Urinary bladder (tissue), 4 donors: ENCODE measurements at places on chromosomes 2 and 18. TPM values are rescaled to one million over a fixed set of nuclear protein-coding genes. Genes with fewer than 3 reads are reported as not detected.

Gene IL1RL2
- total RNA-seq, result 0.90 TPM

Gene KCNIP3
- 6.1 TPM for total RNA-seq

Gene TYMS
- 31.4 TPM for total RNA-seq

Gene SALL3
- 2.2 TPM for total RNA-seq

Gene RAB27B
- 19.8 TPM for total RNA-seq

Gene PSMA8
- not detected for total RNA-seq

Gene INHBB
- total RNA-seq, result 0.74 TPM

Gene CPLX4
- total RNA-seq, result not detected

Gene ZNF804A
- total RNA-seq, result 4.3 TPM

Gene SLC30A3
- 0.53 TPM for total RNA-seq

Gene PSMD1
- total RNA-seq, result 81.7 TPM

Gene GALR1
- total RNA-seq, result 1.1 TPM

Gene SH2D6
- total RNA-seq, result not detected

Gene HNMT
- total RNA-seq, result 179 TPM

Gene FSIP2
- 13.9 TPM for total RNA-seq

Gene ANTXR1
- total RNA-seq, result 138 TPM

Gene VWC2L
- not detected for total RNA-seq

Gene PJVK
- total RNA-seq, result 10.9 TPM

Gene CARF
- total RNA-seq, result 28.5 TPM

Gene ATIC
- 28.9 TPM for total RNA-seq

Gene MPP4
- 0.69 TPM for total RNA-seq

Gene MBP
- total RNA-seq, result 24.4 TPM

Gene MTHFD2
- 58.3 TPM for total RNA-seq

Gene UGT1A9
- not detected for total RNA-seq

Gene CNTNAP5
- 1.8 TPM for total RNA-seq

Gene SPR
- total RNA-seq, result 5.5 TPM

Gene SPHKAP
- total RNA-seq, result 1.1 TPM

Gene FAM237A
- total RNA-seq, result not detected

Gene INO80C
- total RNA-seq, result 11.5 TPM

Gene ANKRD30BL
- 0.26 TPM for total RNA-seq

Gene C2orf68
- 40.8 TPM for total RNA-seq

Gene NT5C1B
- not detected for total RNA-seq

Gene DNPEP
- 36.9 TPM for total RNA-seq

Gene NEURL3
- total RNA-seq, result not detected

Gene FOXD4L1
- total RNA-seq, result not detected

Gene KCNG2
- total RNA-seq, result 0.21 TPM

Gene UGT1A3
- 1.2 TPM for total RNA-seq

Gene TIMM21
- total RNA-seq, result 26.7 TPM

Gene CRIM1
- 78.0 TPM for total RNA-seq

Gene PRKAG3
- 1.2 TPM for total RNA-seq

Gene NETO1
- total RNA-seq, result 2.4 TPM

Gene CYP26B1
- 4.7 TPM for total RNA-seq

Gene TET3
- 9.1 TPM for total RNA-seq

Gene ASIC4
- total RNA-seq, result 0.32 TPM

Gene TP53I3
- 28.6 TPM for total RNA-seq

Gene EFR3B
- total RNA-seq, result 3.8 TPM

Gene EMX1
- not detected for total RNA-seq

Gene CAPN13
- total RNA-seq, result 6.0 TPM

Gene DSG2
- 44.1 TPM for total RNA-seq

Gene TMEM178A
- 5.2 TPM for total RNA-seq

Gene SLC9A4
- total RNA-seq, result 2.9 TPM

Gene BOD1L2
- total RNA-seq, result not detected

Gene CFC1B
- not detected for total RNA-seq

Gene TUBA4B
- total RNA-seq, result not detected

Gene GMCL1
- 26.8 TPM for total RNA-seq

Gene MLPH
- 11.7 TPM for total RNA-seq

Gene EGR4
- total RNA-seq, result not detected

Gene GKN2
- total RNA-seq, result not detected

Gene C2orf69
- total RNA-seq, result 17.0 TPM
